CD4-positive, alpha-beta T cell treated with Interleukin-17A for 1 hour (primary cell): ENCODE measurements at places on chromosomes 2 and 18.

GRCh38 chr18:59056706-59057492, 82.8 kb upstream of the SEC11C start:
- DNase-seq: peak; percentile 53

GRCh38 chr2:187686416-187687024, 132.3 kb upstream of the TFPI start:
- DNase-seq: no peak

DNA sequence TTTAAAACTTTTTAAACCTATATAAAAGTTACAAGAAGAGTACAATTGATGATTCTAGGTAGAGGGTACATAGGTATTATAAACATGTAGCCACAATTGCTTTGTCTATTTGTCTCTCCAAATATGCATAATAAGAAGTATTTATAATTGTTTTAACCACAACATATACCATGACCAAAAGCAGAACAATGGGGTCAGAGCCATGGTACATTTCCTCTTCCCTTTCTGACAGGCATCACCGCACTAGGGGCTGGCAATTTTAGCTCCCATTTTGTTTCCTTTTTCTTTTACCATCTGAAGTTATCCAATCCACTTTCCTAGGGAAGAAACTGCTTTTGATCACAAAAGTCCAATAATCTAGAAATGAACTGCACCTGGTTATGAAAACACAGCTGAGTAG, 49.3 kb downstream of the TMX3 start:
- DNase-seq: no peak

DNA sequence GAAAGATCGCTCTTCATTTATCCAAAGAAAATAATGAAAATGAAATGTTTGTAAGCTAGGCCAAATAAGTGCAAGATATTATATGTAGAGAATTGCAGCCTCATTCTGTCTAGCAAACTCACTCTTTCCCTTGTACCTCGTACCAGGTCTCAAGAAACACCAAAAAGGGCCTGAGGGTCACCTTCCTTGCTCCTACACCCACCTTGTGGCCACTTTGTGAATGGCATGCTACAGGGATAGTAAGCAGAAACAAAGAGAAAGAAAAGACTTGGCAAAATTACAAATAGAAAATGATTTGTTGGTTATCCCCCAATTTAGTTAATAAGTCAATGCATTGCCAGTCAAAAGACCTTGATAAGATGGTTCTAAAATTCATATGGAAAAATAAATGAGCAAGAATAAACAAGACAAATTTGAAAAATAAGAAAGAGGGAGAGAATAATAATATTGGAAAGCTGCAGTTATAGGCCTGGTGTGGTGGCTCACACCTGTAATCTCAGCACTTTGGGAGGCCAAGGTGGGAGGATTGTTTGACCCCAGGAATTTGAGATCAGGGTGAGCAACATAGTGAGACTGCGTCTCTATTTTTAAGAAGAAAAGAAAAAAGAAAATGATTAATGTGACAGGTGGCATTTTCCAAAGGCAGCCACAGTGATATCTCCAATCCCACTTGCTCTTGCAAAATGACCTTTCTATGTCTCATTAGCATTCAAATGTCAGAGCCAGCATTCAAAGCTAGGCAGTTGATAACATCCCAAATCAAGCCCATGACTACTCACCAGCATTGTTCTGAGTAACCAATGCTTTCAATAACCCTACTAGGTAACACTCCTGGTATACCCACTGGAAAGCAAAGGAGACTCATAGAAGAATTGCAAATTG, 38.8 kb upstream of the BMP10 start:
- peak; percentile 74 for DNase-seq

- DNase-seq: no peak
Observed at GRCh38 chr2:43075054-43075593, 151.3 kb downstream of the ZFP36L2 start.

GRCh38 chr18:46393230-46393629, 263.8 kb downstream of the LOXHD1 start:
- DNase-seq: no peak

GRCh38 chr2:222715742-222716141, 44.3 kb downstream of the MOGAT1 start:
- DNase-seq: no peak

DNA sequence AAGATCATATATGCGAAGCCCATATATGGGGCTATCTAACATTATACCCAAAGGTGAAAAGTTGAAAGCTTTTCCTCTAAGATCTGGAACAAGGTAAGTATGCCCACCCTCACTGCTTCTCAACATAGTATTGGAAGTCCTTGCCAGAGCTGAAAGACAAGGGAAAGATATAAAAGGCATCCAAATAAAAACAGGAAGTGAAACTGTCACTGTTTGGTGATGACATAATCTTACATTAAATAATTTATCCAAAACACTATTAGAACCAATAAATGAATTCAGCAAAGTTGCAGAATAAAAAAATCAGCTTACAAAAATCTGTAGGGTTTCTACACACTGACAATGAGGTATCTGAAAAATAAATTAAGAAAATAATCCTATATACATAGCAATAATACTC, 205.8 kb downstream of the INSIG2 start:
- no peak for DNase-seq

DNA sequence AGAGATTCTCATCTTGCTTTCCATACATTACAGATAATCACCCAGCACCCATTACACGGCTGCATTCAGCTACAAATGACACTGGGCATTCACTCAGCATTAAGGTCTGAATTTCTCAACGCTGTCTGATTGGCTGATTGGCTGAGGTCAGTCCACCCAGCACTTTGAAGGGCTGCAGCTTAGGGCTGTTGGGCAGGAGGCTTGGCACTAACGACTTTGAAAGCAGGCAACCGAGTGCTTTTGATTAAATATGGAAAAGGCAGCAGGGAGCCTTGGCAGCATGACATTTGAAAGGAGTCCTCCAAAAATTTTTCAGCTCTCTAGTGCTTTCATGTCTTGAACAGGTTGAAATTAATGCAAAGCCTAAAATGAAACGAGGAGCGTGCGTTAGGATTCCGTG, 253.0 kb downstream of the DCDC2C start:
- DNase-seq: no peak

DNA sequence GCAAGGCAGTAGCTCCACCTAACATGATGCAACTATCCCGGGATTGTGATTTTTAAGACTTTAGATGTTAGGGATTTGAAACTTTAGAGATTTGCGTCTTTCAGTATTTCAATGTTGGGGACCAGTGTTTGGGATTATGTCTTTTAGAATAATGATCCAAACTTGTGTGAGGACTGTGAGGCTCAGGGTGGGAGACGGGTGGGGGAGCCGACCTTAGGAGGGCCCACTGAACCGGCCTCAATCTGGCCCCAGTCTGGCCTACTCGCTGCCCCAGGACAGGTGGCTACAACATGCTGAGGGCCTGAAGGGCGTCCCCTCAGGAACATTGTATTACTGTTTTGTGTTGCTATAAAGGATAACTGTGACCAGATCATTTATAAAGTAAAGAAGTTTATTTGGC, 10.7 kb downstream of the AMER3 start:
- no peak for DNase-seq

DNA sequence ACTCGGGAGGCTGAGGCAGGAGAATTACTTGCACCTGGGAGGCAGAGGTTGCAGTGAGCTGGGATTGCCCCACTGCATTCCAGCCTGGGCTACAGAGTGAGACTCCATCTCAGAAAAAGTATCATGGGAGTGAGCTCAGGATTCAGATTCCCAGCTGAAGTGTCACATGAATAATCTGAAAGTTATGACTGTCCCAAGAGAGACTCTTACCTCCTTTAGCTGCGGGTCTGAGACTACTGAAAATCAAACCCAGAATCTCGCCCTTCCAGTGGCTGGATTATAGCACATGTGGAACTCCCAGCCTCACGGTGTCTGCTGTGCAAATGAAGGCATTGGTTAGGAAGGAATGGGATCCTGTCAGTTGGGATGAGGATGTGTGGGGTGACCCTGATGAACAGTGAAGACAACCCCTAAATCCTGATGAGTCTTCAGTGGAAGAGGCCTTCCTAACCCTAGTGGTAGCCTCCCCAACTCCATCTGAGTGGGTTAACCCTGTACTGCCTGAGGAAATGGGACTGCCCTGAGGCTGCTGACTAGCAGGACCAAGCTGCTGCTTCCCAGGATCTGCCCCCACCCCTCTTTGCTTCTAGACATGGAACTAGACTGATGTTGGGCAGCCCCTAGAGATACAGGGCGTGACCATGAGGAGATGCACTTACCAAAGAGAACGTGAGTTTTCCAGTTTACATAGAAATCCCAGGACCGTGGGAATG, 16.5 kb downstream of the BOK start:
- no peak for DNase-seq

DNA sequence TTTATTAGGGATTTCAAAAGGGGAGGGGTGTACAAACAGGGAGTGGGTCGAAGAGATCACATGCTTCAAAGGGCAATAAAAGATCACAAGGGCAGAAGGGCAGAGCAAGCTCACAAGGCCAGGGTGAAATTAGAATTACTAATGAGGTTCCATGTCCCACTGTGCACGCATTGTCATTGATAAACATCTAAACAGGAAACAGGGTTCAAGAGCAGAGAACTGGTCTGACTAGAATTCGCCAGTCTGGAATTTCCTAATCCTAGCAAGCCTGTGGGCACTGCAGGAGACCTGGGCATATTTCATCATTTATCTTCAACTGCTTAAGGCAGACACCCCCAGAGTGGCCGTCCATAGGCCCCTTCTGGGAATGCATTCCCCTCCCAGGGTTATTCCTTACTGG, 408.2 kb downstream of the ZNF804A start:
- DNase-seq: no peak

GRCh38 chr2:88590998-88591613, 36.2 kb downstream of the EIF2AK3 start:
- peak; percentile 69 for DNase-seq

GRCh38 chr2:26978061-26978596, 7.7 kb downstream of the MAPRE3 start:
- DNase-seq: no peak

GRCh38 chr18:48942086-48942485, 8.7 kb downstream of the SMAD7 start:
- DNase-seq: peak; percentile 0

DNA sequence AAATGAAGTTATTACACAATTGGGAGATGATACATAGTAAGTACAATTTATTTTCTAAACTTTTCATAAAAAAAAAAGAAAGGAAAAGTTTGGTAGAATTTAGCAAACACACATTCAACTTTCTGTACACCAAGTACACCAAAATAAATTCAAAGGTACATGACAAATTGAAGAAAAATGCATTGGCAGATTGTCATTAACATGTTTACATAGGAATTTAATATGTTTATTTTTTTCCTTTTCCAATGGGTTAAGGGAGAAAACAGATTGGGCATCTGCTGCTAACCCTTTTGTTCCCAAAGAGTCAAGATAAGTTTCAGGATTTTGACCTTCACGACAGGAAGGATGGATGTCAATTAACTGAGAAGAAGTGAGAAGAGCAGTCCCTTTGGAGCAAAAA, 620.4 kb downstream of the XIRP2 start:
- DNase-seq: no peak
